ENCODE measurements at places on chromosomes 1 and 21. TPM values are rescaled to one million over a fixed set of nuclear protein-coding genes. Genes with fewer than 3 reads are reported as not detected.

DNA sequence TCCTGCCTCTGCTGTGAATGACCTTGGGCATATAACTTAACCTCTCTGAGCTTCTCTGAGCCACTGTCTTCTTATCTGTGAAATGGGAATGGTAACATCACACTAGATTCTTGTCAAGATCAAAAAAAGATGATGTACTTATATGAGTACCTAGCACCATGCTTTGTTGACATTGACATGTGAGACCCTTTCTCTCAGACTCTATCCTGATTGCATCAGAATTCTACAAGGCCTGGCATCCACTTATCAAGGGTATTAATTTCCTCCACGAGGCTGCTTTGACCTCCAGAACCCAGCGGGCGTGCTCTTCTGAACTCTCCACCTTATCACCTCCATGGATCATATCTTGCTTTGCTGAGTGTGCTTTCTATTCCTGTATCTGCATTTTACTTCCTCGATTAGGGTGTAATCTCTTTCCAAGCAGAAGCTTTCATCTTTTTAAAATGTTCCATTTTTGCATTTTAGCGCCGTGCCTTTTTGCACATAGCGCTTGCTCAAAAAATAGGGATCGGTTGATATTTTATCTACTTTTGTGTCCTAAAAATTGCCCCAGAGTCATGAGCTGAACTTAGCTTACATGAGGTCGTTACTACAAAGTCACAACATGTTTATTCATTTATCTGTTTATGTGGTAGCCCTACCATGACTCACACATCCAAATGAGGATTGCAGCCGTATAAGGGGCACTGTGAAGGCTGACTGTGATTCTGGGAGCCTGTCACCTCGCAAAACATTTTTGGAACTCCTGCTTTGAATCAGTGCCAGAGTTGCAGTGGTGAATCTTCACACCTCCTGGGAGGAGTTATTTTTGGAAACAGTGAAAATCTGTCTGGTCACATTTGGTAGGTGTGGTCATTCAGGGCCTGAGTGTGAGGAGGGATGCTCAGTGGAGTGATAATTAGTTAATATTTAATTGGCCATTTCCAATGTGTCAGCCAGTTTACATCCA is 63.2 kb downstream of the IER5 start:
- H3K4me1 ChIP-seq: peaks cover 49% of the 10 kb centered on the region
- H3K27me3 ChIP-seq: no peaks in the 10 kb centered on the region
- H3K4me3 ChIP-seq: no peak overlapping the region
- no peak overlapping the region for H3K27ac ChIP-seq

Gene GBP5
- 187 TPM for total RNA-seq

Gene FCGR3A
- not detected for total RNA-seq

- DNase-seq: no peak
- H3K4me1 ChIP-seq: peaks cover 46% of the 10 kb centered on the region
- no peaks in the 10 kb centered on the region for H3K36me3 ChIP-seq
- H3K4me3 ChIP-seq: no peak overlapping the region
- H3K27ac ChIP-seq: peak overlapping the region; percentile 46
Observed at GRCh38 chr1:235919127-235919832, 52.6 kb upstream of the LYST start.

DNA sequence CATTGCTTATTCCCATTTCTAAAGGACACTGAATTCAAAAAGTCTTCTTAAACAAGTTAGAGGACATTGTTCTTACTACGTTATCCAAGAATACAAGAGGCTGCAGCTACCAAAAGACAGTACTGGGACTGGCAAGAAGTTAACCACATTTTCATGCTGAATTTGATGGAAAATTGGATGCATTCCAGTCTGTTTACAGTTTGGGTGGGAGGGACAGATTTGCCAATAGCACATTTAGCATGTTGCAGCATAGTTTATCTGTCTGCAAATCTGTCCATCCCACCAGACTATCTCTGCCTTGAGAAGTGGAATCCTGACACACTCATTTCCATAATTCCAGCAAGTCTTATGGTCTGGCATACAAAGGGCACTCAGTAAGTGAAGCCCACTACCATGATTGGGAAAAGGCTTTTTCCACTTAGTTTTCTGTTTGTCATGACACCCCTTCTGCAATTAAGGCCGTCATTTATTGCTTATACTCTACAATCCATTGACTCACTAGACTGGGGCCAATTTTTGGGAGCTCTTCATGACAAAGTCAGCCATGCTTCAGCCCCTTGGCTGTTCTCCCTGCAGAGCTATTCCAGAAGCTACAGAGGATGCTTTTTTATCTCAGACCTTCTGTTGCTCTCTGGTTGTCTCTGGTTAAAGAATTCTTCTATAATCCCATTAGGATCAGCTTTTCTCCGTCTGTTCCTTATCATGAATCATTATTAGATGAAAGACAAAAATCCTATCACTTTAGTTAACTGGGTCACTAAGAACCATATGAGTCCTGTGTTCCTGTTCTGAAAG is 355.8 kb upstream of the PTBP2 start:
- no peak overlapping the region for H3K4me3 ChIP-seq
- H3K27me3 ChIP-seq: no peaks in the 10 kb centered on the region
- H3K27ac ChIP-seq: no peak overlapping the region
- H3K36me3 ChIP-seq: no peaks in the 10 kb centered on the region

Data from activated naive CD8-positive, alpha-beta T cell treated with anti-CD3 and anti-CD28 coated beads for 36 hours (primary cell).